Thymus (tissue), 14 donors: ENCODE measurements at places on chromosomes 16 and 17. TPM values are rescaled to one million over a fixed set of nuclear protein-coding genes. Genes with fewer than 3 reads are reported as not detected.
A peak's percentile ranks its signal among the peaks of the same experiment; 100 is the strongest.

DNA sequence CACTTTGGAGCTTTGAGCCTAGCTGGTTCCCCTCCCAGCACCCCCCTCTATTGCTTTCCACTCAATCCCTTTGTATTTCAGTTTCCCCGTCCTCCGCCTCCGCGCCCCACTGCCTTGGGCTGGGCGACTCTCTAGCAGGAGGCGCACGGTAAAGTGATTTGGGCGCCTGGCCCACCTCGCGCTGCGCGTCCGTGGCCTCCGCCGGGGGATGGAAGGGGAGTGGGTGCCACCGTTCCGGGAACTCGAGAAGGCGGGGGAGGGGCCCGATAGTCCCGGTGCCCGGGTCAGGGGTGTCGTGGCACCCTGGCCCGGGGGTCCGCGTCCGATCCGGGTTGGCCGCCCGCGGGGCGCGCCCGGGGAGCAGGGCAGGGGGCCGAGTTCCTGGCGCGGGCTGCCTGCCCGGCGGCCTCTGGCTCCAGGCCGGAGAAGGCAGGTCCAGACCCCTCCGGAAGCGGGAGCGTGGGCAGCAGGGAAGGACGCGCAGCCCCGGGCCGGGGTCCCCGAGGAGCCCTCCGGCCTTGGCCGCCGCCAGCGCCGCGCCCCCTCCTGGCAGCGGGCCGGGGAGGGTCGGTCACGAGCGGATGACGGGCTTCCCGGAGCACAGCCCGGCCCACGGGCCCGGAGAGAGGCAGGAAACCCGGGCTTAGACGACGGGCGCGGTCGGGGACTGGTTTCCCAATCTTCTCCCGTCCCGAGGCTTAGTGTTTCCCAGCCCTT lies 15.8 kb downstream of the MEOX1 start:
- no peak for DNase-seq

- no peak for DNase-seq
Observed at GRCh38 chr17:22492331-22492730, 800.0 kb downstream of the KCNJ18 start.

GRCh38 chr17:16943541-16944333 lies 28.2 kb downstream of the TNFRSF13B start:
- no peak for DNase-seq

GRCh38 chr16:46731691-46732555 lies 16.2 kb downstream of the MYLK3 start:
- no peak for DNase-seq

- no peak for DNase-seq
Observed at GRCh38 chr17:27256225-27257030, 37.5 kb upstream of the WSB1 start.

DNA sequence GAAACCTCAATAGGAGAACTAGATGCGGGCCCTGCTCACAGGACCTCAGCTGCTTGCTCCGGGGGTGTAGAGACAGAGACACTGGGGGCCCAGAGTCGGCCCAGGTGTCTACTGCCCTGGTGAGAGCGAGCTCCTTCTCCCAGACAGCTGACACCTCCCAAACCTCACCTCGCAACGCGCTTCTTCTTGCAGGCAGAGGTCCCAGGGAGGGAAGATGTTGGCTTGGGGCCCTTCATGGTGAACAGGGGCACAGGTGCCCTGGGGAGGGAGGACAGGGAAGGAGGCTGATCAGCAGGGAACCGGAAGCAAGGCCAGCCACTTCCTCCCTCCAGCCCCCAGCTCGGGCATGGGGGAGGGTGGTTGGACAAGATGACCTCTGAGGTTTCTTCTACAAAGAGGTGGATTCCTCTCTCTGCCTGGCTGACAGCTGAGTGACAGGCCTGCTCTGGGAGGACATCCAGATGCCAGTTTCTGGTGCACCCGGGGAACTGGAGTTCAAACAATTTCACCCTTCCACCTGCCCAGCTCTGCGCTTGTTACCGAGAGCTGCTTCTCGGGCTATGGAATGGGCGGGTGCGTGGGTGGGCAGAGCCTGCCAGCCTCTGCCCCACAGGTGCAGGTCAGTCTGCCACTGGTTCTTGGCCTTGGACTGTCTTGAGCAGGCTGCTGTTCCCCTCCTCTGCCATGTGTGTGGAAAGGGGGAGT lies 11.7 kb upstream of the GFAP start:
- no peak for DNase-seq

GRCh38 chr17:11909348-11909747 lies 87.9 kb downstream of the ZNF18 start:
- DNase-seq = no peak

GRCh38 chr17:66799849-66800537 lies 34.9 kb upstream of the CACNG5 start:
- DNase-seq = no peak

GRCh38 chr16:83356266-83356665 lies 451.5 kb upstream of the HSBP1 start:
- DNase-seq = no peak

GRCh38 chr16:81848306-81848853 lies 69.3 kb downstream of the PLCG2 start:
- no peak for DNase-seq

GRCh38 chr16:83928341-83929055 lies 24.5 kb upstream of the OSGIN1 start:
- no peak for DNase-seq

DNA sequence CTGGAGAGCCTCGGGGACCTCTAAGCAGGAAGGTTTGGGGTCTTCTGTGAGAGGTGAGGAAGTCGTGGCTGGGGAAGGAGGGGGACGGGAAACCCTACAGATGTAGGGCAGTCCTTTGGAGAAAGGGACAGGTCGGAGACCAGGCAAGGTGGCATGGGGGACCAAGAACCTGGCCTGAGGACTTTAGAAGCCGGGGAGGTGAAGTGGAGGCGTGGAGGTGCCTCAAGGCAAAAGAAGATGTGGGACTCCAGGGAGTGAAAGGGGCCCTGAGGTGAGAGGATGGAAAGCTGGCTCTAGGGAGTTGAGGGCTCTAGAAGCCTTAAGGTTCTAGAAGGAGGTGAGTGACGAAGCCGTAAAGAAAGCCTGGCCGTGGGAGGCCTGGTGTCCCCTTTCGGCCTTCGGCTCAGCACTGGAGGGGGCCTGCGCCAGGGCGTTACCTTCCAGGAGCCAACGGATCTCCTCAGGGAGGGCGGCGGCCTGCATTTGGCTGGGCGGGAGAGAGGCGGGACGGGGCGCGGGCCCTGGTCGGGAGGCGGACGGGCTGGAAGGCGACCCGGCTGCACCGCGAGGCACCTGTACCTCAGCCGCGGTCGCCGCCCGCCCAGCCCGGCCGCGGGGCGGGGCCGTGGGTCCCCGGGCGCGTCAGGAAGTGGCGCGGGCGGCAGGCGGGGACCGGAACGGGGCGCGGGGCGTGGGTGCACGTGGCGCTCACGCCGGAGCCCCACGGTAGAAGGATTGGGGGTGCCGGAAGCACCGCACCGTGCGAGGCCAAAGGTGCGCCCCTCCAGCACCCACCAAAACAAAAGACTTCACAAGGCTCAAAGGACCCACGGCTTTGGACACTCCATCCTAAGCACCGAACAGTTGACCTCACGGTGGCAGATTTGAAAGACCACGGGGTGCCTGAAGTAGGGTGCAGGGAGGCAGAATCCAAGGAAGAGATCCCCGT lies at the start of gene SKAP1:
Gene SKAP1 (minus strand): TSS at position 577 of the 949 bp plus-strand sequence.
- peak; percentile 54 for DNase-seq

The ZNF385C gene
- 0.66 TPM for total RNA-seq

The ZNF785 gene
- 5.0 TPM for total RNA-seq

The TP53I13 gene
- 22.7 TPM for total RNA-seq

The SULT1A4 gene
- total RNA-seq = 4.7 TPM
